Activated CD8-positive, alpha-beta memory T cell treated with anti-CD3 and anti-CD28 coated beads, Interleukin-2, amount 10 ng/mL, durations not matched to agents 7 days and 5 days (primary cell): ENCODE measurements at places on chromosomes 4 and X.

DNA sequence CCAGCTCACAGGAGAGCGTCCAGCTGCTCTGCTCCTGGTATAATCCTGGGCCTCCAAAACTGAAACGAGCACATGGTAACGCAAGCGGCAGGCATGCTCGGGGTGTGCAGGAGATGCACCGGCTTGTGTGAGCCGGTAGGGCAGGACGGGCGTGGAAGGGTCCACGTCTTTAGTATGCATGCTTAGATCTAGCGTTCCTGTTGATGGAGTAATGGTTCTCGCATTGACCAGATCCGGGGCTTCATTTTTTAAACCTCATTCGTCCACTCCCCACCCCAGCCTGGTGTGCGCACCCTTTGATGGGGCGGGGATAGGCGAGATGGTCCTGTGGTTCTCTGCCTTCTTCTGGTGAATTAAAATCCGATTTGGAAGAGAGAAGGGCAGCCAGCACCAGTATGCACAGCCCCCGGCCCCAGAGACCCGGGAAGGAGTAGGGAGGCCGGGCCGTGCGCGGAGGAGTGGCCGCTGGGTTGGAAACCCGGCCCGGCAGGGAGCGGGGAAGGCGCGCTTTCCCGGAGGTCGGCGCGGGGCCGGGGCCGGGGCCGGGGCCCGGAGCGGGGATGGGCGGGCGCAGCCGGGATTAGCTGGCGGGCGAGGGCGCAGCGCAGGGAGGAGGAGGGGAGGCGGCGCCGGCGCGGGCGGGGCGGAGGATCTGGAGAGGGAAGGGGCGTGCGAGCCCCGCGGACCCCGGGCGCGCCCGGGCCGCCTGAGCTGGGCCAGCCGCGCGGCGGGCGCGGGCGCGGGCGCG, 39.9 kb downstream of the FAM149A start:
- no peak for DNase-seq

GRCh38 chr4:182695842-182696241, 221.3 kb downstream of the DCTD start:
- no peak for DNase-seq

- no peak for DNase-seq
Observed at GRCh38 chr4:20178902-20179576, 72.7 kb upstream of the SLIT2 start.

DNA sequence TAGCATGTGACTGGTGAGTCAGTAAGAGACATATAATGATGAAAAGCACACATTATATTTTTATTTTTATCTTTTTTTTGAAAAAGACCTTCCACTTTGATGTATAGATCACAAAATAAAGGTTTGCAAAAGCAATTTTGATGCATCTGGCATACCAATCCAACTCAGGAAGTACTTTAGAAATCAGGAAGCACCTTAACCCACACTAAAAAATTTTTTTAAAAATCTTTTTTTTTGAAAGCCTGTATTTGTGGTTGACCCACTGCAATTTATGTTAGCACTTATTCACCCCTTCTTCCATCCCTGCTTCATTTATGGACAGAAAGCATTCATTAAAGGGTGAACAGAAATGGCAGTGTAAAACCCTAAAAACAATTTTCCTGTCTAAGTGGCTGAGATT, 16.6 kb downstream of the TMEM255A start:
- no peak for DNase-seq
